ENCODE measurements at places on chromosomes 3 and 15.

DNA sequence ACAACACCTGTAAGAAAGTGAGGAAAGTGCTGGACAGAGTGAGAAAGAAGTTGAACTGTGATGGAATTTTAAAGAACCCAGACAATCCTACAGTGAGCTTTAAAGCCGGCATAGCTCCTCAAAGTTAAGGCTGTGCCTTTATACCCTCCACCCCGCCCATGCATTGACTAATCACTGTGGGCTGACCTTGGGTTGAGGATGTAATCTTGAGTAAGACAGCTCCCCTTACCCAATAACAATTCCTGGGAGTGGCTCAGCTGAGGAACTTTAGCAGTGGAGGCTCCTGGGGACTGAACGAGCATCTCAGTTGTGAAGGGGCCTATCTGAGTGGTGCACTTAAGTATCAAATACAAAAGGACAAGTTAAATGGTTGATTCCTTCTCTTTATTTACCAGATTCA is 35.7 kb upstream of the ZNF770 start:
- no peak for DNase-seq

DNA sequence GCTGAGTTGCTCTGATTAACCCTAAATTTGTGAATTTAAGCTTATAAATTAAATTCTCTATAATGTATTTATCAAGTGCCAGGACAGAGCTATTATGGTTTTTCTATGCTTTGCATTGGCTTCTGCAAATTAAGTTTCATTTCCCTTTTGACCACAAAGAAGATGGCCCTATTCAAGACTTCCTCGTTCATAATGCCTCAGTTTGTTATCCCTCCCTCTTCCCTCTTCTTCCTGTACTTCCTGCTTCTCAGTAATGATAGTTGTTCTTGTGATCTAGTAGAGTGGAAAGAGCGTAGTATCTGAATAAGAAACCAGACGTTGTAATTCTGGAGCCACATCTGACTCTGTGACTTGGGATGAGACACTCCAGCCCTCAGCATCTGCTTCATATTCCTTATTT is 118.7 kb downstream of the CACNA1D start:
- DNase-seq = no peak

DNA sequence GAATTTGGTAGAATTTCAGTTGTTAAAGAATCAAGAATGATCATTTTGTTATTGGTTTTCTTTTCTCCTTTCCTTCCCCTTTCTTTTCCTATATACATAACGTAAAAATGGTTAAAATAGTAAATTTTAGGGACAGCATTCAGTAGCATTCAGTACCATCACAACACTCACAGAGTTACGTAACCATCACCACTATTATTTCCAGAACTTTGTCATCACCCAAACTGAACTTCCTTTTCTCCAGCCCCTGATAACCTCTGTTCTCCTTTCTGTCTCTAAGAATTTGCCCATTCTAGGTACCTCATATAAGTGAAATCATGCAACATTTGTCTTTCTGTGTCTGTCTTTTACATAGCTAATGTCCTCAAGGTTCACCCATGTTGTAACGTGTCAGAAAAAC is 165.3 kb downstream of the AKAP13 start:
- no peak for DNase-seq

DNA sequence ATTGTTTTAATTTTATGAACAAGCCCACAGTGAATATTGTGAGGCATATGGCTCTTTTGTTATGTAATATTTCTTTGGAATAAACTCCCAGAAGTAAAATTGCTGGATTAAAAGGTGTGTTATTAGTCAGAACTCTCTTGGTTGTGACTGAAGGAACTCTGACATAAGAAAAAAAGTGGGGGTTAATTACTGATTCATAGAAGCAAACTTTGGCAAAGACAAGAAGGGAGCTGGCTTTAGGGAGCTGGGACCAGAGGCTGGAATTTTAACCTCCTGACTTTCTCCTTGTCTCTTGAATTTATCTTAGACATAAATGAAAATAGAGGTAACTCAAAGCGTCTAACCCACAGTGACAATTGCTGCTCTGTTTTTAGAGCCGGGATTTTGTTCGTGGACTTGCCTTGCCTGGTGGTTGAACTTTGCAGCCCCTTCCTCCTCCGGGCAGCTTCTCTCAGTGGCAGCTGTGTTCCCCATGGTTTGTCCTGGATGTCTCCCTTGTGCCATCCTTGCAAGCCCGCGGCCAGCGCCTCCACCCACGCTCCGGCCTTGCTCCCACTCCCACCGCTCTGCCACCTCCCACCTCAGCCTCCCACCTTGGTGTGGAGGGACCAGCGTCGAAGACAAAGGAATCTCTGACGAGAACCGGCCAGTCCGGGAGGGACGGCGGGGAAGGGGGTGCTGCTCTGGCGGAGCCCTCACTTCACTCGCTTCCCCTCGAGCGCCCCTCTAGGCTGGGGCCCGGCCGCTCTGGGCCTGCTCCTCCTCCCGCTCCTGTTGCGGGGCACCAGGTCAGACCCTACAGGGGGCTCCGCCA is 28.0 kb downstream of the ARHGAP31 start:
- DNase-seq = no peak

GRCh38 chr3:31693346-31693745 is 160.6 kb downstream of the STT3B start:
- DNase-seq = no peak

GRCh38 chr3:50599716-50600118 is 11.9 kb downstream of the CISH start:
- DNase-seq = no peak

GRCh38 chr3:48655606-48656005 is 7.1 kb downstream of the CELSR3 start:
- no peak for DNase-seq

DNA sequence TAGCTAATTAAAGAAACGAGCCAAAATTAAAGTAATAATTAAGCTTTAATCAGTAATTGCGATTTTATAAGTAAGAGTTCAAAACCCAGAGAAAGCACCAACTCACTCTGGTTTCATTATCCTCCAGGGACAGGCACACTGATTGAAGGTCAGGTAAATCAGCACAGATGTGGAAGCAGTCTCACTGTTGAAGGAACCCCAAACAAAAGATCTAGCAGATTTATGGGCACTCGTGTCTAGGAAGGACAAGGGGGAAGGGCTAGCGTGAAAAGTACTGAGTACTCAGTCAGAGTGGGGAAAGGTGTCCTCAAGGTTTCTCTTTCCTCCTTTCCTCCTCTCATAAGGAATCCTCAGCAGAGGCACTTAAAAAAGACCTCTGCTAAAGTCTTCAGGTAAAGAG is 320.1 kb downstream of the PYDC2 start:
- DNase-seq = no peak

DNA sequence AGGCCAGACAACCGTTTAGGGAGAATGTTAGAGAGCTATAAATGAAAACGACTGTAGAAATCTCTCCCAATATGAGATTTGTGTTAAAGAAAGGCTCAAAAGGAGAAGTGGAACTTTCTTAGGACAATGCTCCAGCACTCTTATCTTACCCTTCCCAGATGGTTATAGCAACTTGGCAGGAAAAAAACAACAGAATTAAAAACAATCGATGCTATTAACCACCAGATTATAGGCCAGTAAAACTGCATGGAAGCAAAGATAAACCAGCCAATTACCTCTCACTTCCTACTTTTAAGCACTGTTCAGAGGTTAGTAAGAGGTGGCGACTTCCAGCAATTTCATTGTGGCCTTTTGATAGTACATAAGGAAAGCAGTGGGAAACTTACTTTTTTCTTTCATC is 72.9 kb downstream of the TMCC1 start:
- DNase-seq = no peak

DNA sequence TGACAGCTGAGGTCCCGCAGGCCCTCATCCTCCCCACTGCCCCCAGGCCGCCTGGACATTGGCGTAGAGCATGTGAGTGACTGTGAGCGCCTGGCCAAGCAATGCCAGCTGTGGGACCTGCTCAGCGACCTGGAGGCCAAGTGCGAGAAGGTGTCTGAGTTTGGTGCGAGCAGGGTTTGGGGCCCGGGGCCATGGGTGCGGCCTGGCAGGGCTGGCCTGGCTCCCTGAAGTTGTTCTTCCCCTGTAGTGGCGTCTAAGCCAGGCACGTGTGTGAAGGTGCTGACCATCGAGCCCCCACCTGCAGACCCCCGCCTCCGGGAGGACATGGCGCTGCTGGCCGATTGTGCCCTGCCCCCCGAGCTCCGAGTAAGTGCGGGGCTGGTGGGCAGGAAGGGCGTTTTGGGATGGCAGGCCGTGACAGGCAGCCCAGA is 4.2 kb downstream of the ABTB1 start:
- no peak for DNase-seq

- DNase-seq = no peak
Observed at GRCh38 chr15:44010089-44010488, 183.3 kb downstream of the WDR76 start.

DNA sequence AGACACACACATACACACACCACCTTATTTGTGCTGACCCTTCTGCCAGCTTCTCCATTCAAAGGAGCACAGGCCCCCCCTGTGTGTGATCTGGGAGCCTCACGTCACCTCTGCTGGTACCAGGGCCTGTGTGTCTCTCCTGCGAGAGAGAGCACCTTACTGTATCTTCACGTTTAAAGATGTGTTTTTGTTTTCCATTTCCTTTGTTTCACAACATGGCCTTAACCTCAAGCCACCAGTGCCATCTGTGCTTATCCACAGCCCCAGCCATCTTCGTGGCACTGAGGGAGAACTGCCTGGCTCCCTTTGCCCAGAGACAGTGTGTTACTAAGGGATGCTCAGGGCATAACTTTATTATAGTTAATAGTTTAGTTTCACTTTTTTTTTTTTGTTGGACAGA is 52.3 kb downstream of the ABHD2 start:
- DNase-seq = no peak

DNA sequence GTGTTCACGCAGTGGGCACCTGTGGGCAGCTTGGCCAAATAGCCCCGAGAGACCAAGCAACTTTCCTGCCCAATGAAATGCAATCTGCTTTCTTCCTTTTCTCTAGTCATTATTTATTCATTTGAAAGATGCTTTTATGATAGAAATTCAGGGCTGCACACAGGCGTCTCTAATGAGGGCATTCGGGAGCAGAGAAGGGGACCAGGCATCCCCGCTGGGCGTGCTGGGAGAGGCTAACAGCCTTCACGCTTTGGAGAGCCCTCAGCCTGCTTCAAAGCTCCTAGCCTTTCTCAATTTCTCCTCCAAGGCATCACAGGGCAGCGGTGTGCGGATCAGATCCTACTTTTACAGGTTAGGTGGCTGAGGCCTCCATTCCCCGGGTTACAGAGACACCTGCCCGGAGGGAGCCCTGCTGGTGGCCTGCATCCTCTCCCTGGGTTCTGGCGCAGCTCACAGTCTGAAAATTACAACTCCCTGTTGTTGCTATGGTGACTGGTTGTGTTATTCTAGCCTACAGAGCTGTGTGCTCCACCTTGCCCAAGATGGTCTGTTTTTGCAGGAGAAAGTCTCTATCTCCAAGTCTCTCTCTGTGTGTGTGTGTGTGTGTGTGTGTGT is 21.8 kb upstream of the KLF13 start:
- no peak for DNase-seq

DNA sequence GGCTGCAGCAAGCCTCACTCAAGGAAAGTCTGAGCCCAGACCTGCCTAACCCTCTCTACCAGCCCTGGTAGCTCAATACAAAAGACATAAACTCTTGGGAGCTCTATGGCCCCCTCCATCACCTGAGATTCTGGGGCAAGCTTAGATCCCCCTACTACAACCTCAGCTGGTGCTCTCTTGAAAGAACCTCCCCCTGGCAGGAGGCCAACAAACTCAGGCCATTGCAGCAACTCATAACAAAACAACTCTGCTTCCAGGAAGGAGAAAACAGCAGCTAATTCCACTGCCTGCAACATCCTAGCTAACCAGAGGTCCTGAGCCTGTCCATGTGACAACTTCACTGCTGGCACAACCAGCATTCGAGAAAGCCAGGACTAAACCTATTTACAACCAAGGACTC is 169.2 kb downstream of the ROBO1 start:
- no peak for DNase-seq

- DNase-seq = no peak
Observed at GRCh38 chr15:87312221-87312620, 944.3 kb downstream of the NTRK3 start.

DNA sequence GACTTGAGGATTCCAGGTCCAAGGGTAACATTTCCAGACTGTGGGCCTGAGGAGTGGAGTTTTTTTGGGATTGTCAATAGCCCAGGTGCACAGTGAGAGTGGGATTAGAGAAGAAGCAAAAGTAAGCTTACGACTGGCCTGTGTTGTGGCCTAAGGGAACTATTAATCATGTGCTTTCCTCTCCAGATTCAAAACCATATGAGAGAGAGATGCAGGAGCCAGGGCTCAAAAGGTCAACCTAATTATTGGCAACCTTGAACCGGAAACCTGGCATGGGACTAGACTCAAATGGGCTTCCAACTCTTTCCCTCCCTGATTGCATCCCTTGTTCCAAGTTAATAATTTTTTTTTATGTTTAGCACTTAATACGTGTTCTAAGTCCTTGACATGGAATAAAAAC is 242.1 kb upstream of the THRB start:
- no peak for DNase-seq

DNA sequence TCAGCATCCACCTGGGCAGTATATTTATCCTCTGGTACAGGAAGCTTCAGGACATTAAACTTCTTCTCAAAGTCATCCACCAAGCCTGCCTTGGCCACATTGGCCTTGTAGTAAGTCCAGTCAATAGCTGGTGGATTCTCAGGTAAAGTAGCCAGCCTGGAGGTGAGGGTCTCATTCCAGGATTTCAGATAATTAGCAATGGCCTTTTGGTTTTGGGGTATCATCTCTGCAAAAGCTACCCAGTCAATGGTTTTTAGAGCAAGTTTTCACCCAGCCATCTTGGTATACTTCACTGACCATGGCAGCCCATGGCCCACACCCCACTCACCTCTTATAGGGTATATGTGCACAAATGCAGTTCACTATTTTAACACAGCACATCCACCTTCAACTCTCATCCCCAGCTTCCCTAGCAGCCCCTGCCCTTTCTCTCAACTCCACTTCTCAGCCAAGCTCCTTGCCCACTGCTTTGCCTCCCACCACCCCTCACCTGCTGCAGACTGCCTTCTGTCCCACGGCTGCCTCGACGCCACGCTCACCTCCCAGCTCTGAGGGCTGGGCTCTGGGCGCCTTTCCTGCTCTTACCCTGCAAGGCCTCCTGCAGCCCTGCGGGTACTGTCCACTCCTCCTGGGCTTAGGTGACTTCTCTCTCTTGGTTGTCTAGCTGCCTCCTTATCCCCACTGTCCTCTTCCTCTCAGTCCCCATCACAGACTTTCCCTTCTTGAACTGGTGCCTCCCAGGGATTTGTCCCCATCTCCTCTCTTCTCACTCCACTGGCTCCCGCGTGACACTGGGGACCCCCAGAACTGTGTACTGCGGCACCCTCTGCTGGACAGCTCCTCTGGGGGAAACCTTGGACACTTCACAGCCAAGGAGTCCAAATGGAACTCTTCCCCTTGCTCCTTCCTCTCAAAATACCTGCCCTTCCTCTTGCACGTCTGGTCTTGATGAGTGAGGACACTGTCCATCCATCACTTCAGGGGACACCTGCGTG is 1.7 kb upstream of the TGM5 start:
- no peak for DNase-seq

GRCh38 chr3:45462522-45463265 is 74.3 kb downstream of the LARS2 start:
- DNase-seq = no peak

DNA sequence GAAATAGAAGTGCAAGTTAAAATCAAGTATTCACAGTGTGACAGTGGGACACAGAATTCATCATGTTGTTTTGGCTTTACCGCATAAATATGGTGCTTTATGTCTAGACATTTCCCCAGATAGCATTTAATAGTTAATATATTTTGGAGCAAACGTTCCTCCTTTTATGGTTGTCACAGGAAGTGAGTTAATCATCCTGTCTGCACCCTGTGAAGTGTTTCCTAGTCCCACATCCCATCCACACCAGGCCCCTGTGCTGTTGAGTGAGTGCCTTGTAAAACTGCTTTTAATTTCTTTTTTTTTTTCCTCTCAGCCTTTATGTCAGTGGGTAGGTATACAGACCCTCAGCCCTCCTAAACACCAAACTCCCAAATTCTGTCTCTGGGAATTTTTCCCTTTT is 393.7 kb downstream of the FEZF2 start:
- DNase-seq = no peak

Data from NCI-H2171 (cell line).